GM12891 (cell line): ENCODE measurements at places on chromosomes 4 and X.
A peak's percentile ranks its signal among the peaks of the same experiment; 100 is the strongest.

- no peak for DNase-seq
These were observed 86.6 kb downstream of the DDIT4L start for GRCh38 chr4:100103671-100104070.

GRCh38 chr4:110667670-110668069, 44.8 kb upstream of the PITX2 start:
- DNase-seq: no peak

DNA sequence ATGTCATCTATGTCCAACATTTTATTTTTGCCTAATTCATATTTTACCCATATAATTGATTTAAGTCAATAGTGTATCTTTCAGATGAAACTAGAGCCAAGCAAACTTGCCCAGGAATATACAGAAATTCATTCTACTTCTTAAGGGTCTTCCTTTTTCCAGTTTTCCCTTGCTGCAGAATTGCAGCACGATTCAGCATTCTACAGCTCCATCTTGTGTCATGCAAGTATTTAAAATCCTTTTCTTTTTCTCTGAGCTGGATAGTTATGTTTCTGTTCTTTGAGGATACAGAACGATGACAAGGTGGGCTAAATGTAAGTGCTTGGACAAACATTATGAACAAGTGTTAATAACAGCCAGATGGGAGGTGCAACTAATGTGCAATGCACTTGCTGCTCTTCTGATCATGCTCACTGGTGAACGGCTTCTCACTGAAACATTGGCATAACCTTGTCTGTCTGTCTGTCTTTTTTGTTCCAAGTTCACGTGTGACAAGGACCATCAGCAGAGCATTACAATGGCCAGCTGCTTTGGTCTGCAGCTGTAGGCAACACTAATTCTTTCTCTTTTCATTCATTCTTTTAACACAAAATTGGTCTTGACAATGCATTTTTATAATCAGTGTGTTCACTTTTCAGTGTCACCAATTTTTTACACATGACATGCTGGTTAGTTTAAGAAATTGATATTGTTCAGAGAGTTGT, 1821.7 kb downstream of the ARAP2 start:
- DNase-seq: no peak

- DNase-seq: no peak
These were observed 568.8 kb downstream of the GRID2 start for GRCh38 chr4:92872604-92873003.

DNA sequence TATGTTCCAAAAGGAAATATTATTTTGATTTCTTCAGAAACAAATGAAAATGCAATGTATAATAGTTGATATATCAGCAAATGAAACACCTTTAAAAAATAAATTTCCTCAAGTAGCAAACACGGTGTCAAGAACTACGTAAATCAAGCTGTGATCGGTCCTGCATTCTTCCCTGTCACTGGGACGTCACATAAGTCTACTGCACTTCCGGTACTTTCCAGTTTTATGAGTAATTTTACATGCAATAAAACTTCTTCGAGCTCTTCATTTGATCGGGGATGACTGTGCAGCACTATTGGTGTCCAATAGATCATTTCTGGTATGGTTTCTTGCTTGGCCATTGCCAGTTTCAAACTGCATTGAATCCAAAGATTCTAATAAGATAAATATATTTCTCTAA, 114.0 kb upstream of the VEGFC start:
- DNase-seq: no peak

DNA sequence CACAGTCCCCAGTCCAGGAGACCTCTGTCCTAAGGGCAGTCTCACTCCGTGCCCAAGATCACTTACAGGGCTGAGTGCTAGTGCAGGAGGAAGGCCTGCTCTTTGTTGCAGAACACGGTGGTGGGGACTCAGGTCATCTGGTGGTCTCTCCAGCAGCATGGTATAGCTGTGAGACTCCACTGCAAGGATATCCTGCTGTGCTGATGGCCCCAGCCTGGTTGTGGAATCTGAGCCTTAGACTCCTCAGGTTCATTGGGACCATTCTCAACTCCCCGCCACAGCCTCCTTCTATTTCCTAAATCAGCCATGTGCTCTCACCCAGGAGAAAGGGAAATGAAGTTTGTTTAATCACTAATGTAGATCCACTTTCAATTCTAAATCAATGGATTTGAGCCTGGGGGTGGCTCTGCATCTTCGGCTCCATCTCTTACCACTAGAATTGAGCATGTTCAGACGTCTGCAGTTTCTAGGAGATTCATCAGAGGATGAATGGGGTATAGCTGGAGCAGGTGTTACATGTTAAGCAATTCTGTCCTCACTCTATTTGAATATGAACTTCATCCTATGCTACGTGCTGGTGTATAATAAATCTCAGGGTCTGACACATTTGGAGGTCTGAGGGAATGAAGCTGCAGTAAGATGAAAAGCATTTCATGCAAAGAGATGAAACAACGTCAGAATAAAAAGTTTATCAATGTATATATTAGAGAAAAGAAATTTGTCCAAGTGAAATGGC, 189.2 kb downstream of the MGST2 start:
- DNase-seq: no peak

- DNase-seq: no peak
These were observed 190.7 kb downstream of the OR13H1 start for GRCh38 chrX:131734621-131735020.

DNA sequence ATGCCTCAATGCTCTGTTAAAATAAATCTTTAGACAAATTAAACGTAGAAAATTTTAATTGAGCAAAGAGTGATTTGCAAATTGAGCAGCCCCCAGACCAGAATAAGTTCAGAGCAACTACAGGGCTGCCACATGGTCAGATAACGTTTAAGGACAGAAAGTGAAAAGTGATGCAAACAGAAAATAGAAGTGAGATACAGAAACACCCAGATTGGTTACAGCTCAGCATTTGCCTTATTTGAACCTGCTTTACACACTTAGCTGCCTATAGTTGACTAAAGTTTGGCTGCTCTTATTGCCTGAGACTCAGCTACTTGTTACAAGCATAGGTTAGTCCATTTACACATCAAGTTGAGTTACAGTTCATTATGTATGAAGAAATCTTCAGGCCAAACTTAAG, 1800.8 kb upstream of the PCDH10 start:
- DNase-seq: no peak

- no peak for DNase-seq
These were observed 2.1 kb upstream of the AVPR2 start for GRCh38 chrX:153902385-153902784.

DNA sequence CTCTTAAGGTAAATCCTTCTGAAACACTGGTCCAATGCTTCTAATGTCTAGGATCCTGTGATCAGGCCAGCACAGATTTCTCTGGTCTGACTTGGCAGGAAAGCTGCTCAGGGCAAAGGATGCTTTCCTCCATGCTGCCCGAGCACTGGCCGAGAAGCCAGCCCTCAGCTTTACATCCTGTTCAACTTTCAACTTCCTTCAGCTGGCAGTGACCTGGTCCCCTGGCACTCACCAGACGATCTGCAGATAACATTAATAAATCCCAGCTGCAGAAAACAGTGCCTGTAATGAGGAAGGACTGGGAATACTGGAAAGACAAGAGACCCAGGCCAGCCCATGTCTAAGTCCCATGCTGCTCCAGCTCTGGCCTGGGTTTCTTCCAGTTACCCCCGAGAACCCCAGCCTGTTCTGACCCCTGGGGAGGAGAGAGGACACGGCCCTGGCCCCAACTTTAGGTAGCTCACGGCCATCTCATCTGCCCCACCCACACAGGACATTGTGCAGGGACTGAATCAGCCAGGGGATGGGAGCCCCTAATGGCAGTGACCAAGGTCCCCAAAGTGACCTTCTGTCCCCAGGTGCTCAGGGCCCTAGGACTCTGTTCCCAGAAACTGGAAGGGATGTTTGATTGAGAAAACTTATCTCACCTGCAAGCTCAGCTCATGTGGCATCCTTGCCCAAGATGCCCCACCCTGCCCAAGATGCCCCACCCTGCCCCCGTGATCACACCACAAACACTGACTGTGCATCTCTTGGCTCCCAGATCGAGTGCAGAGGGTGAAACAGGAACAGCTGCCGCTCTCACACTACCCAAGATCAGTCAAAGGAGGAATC, 28.0 kb downstream of the JAKMIP1 start:
- DNase-seq: no peak

- DNase-seq: no peak
These were observed 122.5 kb downstream of the PTTG2 start for GRCh38 chr4:38082424-38083385.

DNA sequence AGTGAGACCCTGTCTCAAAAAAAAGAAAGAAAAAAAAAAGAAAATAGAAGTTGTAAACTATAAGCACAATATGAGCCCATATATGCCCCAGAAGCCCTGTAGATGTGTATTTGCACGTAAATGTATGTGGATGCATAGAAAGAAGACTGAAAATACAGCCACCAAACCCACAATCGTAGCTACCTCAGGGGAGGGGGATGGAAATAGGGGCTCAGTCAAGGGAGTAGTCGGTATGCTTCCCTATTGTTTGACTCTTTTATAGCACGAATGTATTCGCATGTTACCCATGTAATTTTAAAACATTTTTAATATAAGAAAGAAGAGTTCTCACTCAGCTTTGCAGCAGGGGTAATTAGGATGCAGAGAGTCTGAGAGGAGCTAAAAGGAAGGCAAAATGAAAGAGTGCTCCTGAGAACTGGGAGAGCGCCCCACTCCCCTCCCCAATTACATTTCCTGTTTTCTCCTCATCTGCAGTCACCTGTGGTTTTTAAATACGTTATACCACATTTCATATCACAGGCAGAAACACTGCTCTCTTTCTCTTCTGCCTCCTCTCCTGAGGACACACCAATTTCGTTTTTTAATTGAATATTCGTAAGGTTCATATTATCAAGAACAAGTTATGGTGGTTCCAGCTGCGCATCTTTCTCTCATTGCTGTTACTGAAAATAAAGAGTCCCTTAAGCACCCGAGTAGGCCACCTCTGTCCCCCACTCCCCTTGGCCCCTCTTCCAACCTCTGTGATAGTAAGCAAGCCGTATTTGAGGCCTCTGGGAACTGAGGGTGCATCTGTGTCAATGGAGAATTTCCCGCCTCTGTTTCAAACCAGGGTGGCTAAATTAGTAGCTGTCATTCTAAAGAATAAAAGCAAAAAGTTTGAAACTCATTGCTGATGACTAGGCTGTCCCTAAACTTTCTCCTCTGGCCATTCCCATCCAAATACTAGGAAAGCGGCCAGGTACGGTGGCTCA, 10.7 kb downstream of the SEPTIN6 start:
- DNase-seq: no peak

DNA sequence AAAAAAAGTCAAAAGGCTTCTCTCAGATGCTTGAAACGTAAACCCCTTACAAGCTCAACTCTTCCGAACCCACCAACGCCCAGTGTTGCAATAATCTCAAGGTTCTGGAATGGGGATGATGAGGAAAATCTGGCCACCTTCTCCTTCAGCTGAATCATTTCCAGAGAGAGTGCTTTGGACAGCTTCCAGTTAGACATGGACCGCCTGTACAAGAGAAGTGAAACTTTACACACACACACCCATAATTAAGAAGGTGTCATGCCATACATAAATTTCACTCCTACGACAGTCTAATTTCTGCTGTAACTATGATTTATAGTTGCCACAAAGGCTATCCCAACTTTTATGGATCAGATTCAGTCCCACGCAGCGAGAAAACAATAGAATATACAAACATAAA, 72.3 kb downstream of the PRKG2 start:
- DNase-seq: no peak

GRCh38 chr4:25697516-25697915, 41.9 kb downstream of the SLC34A2 start:
- DNase-seq: no peak

DNA sequence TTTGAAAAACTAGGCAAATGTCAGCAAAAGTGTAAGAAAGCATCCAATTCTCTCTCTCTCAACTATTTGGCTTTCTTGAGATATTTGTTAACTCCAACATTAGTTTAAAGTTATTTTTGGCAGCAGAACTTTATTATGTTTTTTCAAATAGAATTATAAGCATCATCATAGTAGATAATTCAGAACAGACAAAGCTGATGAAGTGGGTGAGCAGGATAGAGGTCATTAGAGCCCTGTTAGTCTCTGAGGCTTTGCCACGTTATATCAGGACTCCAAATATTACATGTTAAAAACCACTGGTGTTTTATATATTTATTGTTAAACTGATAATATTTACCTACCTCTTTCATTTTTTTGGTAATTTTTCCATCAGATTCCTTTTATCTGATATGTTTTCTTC, 903.0 kb downstream of the FSTL5 start:
- DNase-seq: no peak

- peak; percentile 42 for DNase-seq
These were observed at the start of gene EVC2 for GRCh38 chr4:5708449-5709206. EVC2 (minus strand) TSS chr4:5708559; CDS start chr4:5708513, 46 bp downstream.

- no peak for DNase-seq
These were observed 71.4 kb downstream of the CCKAR start for GRCh38 chr4:26418850-26419249.

GRCh38 chrX:130108647-130109428, 1.5 kb downstream of the ELF4 start:
- DNase-seq: no peak

DNA sequence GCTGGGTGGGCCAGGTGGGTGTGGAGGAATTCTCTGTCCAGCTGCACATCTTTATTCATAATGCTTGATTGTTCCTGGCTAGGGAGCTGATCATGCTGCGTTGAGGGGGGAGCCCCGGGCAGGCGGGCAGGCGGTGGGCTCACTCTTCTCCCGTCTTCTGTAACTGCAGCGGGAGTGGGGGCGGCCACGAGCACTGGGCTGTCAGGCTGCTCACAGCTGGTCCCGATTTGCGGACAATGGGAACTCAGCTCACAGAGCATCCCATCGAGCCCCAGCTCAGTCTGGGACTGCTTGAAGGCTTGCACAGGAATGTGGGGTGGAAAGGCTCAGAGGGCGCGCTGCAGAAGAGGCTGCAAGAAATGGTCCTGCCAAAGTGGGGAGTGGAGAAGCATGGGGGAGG, 63.8 kb downstream of the EFNB1 start:
- DNase-seq: no peak

GRCh38 chr4:51894059-51894645, 51.2 kb downstream of the DCUN1D4 start:
- no peak for DNase-seq

DNA sequence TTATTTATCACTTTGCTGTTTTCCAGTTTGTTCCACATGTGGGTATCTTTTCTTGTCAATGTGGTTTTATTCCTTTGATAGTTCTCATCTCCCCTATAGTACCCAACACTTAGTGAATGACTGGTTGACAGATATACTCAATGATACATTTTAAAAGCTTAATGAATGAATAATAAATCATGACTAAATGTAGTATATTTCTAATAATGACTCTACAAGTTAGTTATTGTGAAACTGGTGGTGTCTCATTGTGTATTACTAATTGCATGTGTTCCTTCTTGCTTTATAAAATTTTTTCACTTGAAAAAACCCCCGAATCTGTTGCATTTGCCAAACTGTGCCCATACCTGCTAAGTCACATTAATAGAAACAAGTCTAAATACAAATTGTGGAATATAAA, 95.4 kb downstream of the MBNL3 start:
- no peak for DNase-seq
